ENCODE measurements at places on chromosomes 1 and 21. TPM values are rescaled to one million over a fixed set of nuclear protein-coding genes. Genes with fewer than 3 reads are reported as not detected.

The ZBTB7B gene
- total RNA-seq = 22.4 TPM

The TOMM20 gene
- 80.6 TPM for total RNA-seq

The NSUN4 gene
- total RNA-seq = 130 TPM

The BCL10 gene
- total RNA-seq = 16.8 TPM

The EIF3I gene
- 97.7 TPM for total RNA-seq

The RABIF gene
- 19.5 TPM for total RNA-seq

The ALDH4A1 gene
- total RNA-seq = 9.6 TPM

The ADAMTS1 gene
- 33.7 TPM for total RNA-seq
